ENCODE measurements at places on chromosomes 3 and 15. TPM values are rescaled to one million over a fixed set of nuclear protein-coding genes. Genes with fewer than 3 reads are reported as not detected.

The AQR gene
- total RNA-seq: 39.2 TPM

The MNS1 gene
- 0.41 TPM for total RNA-seq

The SOX14 gene
- not detected for total RNA-seq

The FBXL2 gene
- 0.07 TPM for total RNA-seq
